ENCODE measurements at places on chromosomes 5 and 9.

DNA sequence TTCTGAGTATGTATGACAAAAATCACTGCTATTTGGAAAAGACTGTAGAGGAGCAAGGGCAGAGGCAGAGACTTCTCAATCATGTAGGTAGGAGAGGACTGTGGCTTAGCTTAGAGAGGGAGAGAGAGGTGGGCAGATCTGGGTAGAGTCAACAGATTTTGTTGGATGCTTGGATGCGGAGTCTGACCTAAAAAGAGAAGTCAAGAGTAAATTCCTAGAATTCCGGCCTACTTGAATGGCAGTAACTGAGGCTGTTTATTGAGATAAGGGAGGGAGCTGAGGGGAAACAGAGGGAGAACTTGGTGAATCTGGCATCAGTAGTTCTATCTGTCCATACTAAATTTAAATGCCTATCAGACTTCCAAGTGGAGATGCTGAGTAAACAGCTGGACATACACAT lies 2.4 kb downstream of the TICAM2 start:
- DNase-seq = no peak

- DNase-seq = no peak
Observed at GRCh38 chr5:173001229-173001841, 17.8 kb downstream of the ATP6V0E1 start.

GRCh38 chr5:1174122-1174936 lies 27.1 kb upstream of the SLC6A19 start:
- DNase-seq = peak; percentile 73

GRCh38 chr9:126756238-126756637 lies 48.6 kb upstream of the ZBTB43 start:
- no peak for DNase-seq

- peak; percentile 53 for DNase-seq
Observed at GRCh38 chr5:66443462-66444130, 152.6 kb upstream of the MAST4 start.

- no peak for DNase-seq
Observed at GRCh38 chr5:76341651-76342334, 61.3 kb upstream of the IQGAP2 start.

GRCh38 chr5:52063186-52063585 lies 679.9 kb downstream of the ISL1 start:
- no peak for DNase-seq

DNA sequence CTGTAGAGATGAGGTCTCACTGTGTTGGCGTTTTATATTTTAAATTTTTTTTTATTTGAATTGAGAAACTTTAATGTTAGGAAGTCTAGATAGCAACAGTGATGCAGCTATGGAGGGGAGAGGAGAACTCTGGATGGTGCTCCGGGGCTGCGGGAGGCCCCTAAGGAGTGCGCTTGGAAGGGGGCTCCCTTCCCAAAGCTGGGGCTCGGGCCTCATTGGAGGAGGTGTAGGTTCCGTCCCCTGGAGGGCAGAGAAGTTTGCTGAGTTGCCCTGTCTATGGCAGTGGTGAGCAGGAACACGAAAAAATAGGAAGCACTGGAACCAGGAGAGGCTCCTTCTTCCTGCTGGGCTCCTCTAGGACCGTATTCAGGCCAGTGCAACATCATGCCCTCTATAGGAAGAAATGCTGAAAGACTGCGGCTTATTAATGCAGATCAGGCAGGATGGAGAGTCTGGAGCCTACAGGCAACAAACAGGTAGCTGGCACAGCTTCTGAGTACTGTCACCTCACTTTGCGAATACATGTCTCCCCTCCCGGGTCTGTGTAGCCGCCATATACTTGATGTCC lies 16.1 kb downstream of the AHRR start:
- peak; percentile 39 for DNase-seq

GRCh38 chr5:127040796-127041520 lies 10.6 kb upstream of the MARCHF3 start:
- peak; percentile 80 for DNase-seq

- DNase-seq = no peak
Observed at GRCh38 chr9:80784647-80785046, 904.7 kb downstream of the TLE1 start.

DNA sequence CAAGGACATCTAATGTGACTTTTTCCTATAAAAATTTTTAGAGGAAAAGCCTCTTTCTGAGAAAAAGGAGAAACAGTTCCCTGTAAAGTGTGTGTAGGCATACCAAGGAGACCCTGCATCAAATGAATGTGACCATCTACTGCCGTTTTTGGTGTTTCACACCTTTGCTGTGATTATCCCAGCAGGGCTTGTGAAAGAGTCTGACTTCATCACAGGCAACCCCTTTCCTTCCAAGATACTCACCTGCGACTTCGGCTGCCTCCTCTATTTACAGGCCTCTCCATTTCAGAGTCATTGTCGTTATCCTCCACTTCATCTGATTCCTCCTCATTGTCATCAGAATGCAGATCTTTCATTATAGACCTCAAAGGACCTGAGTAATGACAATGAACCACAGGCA lies 259.1 kb downstream of the MLLT3 start:
- DNase-seq = no peak

GRCh38 chr9:127290561-127291065 lies 26.0 kb downstream of the GARNL3 start:
- no peak for DNase-seq

- no peak for DNase-seq
Observed at GRCh38 chr9:22990349-22990748, 543.7 kb downstream of the DMRTA1 start.

DNA sequence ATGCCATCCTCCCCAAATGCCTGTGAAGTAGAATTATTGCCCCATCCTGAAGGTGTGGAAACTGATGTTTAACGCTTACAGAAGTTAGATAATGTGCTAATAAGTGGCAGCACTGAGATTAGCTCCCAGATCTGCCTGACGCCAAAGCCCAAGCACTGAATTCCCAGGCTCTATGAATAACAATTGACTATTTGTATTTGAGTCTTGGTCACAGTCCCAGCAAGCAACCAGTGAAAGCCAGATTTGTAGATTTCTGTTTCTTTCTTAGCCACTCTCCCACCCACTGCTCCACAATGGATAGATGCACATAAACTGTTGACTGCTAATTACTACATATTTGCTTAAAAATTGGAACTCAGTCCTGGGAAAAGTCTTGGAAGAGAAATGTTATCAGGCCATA lies 34.4 kb downstream of the FAM240B start:
- DNase-seq = no peak

DNA sequence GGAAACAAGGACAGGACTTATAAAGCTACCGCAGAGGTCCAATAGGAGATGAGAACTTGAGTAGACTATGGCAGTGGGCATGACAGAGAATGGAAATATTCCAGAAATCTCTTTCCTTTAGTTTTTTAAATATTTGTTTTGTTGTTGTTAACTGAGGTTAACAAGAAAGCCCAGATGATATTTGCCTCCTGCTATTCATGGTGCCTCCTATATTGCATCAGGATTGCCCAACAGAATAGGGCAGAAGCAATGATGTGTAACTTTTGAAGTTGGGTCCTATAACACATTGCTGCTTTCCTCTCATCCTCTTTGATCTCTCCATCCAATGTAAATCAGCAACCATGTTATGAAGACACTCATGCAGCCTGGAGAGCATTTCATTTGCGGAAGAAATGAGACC lies 42.8 kb downstream of the PDE4D start:
- no peak for DNase-seq

DNA sequence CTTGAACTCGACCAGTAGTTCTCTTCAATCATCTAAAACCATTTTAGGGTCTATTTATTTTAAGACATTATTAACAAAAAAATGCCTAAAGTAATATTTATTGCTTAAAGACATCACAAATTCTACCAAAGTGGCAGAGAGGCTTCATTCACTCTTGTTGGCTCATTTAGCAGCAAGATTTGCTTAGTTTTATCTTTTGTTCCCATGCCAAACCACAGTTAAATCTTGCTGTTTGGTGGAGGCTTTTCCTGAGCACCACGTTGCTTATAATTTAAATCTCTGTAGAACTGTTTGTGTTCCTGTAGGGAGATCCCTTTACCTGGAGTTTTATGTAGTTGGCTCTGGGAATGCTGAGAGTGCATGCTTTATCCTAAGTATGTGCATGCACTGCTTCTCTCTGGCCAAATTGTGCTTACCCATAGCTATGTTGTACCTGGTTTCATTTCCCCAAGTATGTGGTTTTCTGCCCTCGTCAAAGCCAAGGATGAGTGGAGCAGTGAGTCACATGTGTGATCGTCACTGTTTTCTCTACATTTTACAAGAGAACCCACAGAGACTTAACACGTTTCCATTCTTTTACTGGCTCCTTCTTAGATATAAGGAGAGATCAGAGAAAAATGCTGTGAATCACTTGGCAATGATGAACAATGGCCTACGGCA lies 42.1 kb upstream of the MAST4 start:
- DNase-seq = peak; percentile 99

DNA sequence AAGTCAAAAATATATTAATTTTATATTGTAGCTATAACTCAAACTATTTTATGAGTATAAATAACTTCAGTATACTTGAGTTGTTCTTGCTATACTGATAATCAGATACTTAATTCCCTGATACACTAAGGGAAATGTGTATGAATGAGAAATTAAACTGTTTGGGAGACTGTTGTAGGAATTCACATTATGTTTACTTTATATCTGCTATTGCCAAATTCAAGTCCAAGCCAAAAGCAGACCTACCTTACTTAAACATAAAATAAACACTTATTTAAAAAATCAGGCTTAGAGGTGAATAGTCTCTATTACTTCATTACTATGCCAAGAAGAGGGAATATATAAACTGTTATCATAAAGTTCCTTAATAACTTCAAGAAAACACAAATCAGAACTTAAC lies 13.2 kb downstream of the NR3C1 start:
- DNase-seq = no peak

DNA sequence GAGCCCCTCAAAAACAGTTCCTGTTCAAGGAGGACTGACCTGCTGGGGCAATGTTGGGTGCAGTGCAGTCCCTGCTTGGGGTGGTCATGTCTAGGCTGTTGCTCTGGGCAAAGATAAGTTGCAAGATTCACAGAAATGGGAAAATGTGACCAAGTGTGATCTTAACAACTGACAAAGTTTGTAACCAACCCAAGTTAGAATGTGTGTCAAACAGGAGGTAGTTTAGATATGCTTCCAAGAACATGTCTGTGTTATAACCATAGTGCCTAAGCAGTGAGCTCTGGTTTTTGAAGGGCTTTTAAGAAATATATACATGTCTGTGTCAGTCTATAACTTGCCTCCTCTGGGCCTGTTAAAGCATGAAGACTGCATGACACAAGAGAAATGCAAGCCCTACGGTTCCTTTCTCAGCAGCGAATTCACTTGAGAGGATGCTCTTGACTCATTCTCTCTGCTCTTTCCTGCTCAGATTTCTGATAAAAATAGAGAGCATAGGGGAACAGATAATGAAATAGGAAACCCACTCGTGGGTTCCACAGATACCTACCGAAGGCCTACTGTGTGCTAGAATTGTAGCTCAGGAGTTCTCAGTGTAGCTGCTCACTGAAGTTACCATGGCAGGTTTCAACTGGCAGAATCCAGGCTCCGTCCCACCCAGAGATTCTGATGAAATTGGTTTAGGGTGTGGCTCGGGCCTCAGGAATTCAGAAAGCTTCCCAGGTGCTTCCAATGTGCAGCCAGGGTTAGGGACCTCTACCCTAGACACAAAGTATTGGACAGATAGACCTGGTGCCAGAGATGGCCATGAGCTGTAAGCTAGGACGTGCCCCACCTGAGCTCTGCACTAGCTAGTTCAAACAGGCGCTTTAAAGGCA lies 52.4 kb downstream of the ARHGEF37 start:
- DNase-seq = no peak

DNA sequence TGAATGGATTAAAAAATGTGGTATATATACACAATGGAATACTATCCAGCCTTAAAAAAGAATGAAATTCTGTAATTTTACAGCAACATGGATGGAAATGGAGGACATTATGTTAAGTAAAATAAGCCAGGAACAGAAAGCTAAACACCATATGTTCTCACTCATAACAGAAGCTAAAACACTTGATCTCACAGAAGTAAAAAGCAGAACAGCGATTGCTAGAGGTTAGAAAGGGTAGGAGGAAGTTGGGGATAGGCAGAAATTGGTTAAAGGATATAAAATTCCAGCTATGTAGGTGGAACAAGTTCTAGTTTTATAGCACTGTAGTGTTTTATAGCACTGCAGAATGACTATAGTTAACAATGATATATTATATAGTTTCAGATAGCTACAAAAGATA lies 15.8 kb downstream of the MARCHF3 start:
- no peak for DNase-seq

- DNase-seq = no peak
Observed at GRCh38 chr9:32258482-32258881, 126.0 kb upstream of the ACO1 start.

GRCh38 chr9:90821697-90822096 lies 20.1 kb downstream of the SYK start:
- no peak for DNase-seq

GRCh38 chr9:84775056-84775643 lies 105.6 kb downstream of the NTRK2 start:
- no peak for DNase-seq

DNA sequence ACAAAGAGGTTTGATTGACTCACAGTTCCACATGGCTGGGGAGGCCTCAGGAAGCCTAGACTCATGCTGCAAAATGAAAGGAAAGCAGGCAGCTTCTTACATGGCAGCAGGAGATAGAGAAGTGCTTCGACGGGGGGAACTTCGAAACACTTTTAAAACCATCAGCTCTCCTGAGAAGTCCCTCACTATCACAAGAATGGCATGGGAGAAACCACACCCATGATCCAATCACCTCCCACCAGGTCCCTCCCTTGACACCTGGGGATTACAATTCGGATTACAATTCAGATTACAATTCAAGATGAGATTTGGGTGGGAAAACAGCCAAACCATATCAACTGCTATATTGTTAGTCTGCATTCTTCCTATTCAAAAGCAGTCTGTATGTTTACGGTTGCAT lies 322.3 kb upstream of the ISL1 start:
- DNase-seq = no peak

- peak; percentile 24 for DNase-seq
Observed at GRCh38 chr9:19102181-19102630, 498 bp downstream of the HAUS6 start.

DNA sequence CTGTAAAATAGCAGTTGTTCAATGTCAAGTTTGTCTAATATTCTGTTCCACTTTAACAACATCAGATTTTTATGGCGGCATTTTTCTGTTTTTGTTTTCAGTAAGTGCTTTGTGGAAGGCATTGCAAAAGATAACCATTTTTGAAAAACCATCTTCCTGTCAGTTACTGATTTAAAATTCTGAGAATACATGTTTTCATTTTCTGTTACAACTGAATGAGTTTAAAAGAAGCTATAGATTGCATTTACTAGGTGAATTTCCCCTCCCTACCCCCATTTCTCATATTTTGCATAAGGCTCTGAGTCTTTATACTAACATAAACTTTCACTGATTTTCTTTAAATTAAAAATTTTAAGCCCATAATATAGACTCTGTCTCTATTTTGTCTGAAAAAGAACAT lies 4.6 kb upstream of the ERAP2 start:
- DNase-seq = no peak

DNA sequence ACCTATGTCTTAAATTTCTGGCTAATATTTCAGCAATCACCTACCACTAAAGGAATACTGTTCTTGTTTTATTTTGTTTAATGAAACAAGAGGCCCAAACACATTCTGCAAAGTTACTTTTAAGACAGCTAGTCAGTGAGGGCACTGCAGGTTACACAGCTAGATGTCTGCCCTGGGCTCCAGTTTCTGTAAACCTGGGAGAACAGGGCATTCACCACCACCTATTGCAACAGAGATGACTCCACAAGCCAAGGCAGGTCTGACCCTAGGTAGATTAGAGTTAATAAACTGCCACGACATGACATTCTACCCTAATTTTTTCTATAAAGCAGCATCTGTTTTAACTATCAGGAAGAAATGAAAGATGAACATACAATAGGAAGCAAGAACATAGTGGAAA lies 90.8 kb downstream of the SLF1 start:
- no peak for DNase-seq

GRCh38 chr9:87685871-87686519 lies 39.9 kb upstream of the CTSL start:
- no peak for DNase-seq

Data from NCI-H226 (cell line).